ENCODE measurements at places on chromosomes 16 and 17.

DNA sequence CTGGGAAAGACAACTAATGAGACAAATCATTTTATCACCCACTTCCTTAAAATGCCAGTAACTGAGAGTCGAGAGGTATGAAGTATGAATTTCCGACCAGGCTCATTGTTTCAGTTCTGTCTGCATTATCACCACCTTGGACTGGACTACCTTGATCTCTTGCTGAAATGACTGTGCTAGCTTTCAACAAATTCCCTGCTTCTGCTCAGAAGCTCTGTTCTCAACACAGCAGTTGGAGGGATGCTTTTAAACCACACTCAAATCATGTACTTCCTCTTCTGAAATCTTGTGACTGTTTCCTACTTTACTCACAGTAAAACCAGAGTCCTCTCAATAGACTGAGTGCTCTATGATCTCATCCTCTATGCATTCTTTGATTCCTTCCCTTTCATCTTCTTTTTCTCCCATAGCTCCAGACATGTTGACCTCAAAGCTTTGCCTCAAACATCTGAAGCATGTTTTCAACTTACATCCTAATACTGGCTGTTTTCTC lies 195.8 kb downstream of the KCNJ2 start:
- no peak for DNase-seq

- DNase-seq: no peak
Observed at GRCh38 chr16:53131050-53131362, 76.2 kb downstream of the CHD9 start.

DNA sequence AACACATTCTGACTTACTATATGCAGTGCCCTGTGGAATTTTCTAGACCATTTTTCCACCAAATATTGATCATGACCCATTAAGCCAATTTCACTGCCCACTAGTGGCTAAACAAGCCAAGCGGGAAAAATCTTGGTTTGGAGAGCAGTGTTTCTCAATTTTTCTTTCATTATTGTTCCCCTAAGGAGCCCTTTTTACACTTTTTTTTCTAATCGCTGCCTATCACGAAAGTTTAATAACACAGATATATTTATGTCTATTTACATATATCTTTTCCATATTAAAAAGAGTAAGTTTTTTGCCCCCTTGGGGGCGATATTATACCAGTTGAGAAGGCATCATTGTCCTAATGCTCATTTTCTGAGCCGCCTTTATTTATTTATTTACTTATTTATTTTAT lies 10.8 kb upstream of the TLCD3B start:
- no peak for DNase-seq

DNA sequence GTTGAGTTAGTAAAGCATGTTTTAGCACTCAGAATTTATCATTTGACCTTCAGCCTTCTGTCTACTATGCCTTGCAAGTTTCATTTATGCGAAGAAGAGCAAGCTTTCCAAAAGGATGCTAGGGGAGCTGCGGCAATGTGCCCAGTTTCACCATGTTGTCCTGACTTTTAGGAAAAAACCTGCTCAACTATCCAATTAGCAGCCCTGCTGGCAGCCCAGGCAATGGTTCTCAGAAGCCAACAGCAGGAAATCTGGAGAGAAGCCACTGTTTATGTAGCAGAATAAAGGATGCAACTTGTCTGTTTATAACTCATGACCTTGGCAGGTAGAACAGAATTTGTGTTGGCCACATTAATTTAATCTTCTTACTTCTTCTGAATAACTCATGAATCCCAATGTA lies 230.8 kb downstream of the ABCC12 start:
- DNase-seq: no peak

DNA sequence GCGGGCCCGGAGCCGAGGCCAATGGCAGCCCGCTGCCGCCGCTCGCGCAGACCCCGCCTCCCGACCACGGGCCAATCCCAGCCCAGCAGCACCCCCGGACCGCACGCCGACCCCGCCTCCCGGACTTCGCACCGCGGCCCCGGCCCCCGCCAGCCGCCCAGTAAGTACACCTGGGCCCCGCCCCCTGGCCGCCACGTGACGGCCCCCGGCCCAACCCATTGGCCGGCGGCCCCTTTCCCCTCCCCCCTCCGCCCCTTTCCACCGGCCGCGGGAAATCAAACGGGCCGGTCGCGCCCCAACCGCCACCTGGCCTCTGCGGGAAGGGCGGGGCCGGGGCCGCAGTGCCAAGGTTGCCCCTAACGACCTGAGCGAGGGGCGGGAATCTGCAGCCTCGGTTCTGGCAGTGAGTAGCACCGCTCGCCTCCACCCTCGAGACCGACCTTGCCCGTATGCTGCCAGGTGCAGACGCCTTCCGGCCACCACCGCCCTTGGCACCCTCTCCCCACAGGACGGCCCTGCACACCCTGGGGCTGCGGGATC lies at the start of gene YBX2:
YBX2 (minus strand) TSS at position 26 of the 540 bp plus-strand sequence. CDS start 139 bp downstream, outside the sequence.
- peak; percentile 80 for DNase-seq

- DNase-seq: peak; percentile 82
Observed at GRCh38 chr17:50064253-50065001, 8.5 kb downstream of the ITGA3 start.

- no peak for DNase-seq
Observed at GRCh38 chr17:66371561-66371960, 69.1 kb downstream of the PRKCA start.

DNA sequence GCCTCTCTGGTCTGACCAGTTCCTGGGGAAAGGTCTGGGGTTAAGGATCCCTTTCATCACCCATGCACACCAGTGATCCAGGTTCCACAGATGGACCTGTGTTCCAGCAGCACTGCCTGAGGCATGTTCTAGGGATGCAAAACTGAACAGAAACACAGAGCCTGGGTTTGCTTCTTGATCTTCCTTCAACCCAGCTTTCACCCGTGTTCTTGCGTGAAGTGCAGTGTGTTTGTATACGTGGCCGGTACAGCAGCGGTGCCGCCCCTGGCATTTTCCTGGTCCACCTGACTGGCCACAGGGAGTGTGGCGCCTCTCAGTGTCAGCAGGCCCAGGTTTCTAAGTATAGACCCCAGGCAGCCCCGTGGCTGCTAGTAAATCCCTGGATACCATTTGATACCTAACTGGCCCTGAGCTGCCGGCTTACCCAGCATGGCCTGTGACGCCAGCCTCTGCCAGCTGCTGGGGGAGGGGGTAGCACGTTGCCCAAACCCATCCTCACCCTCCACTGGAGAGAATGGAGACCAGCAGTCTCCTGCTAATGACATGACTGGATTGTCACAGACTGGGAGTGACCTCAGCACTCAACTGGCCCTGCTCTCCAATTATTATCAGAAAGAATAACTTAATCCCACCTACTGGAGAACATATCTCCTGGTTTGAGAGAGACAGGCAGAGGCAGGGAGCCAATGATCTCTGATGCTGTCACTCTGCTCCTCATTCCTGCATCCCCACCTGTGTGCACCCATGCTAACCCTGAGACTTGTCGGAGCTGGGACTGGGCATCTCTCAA lies 59.2 kb upstream of the LGALS9 start:
- DNase-seq: no peak

- DNase-seq: no peak
Observed at GRCh38 chr17:55463600-55463999, 42.0 kb upstream of the MMD start.

GRCh38 chr17:55263569-55264277 lies 1.0 kb upstream of the HLF start:
- no peak for DNase-seq

GRCh38 chr16:865026-865425 lies 64.5 kb upstream of the GNG13 start:
- no peak for DNase-seq

- DNase-seq: no peak
Observed at GRCh38 chr17:28488533-28489276, 15.3 kb downstream of the SLC13A2 start.

- DNase-seq: peak; percentile 63
Observed at GRCh38 chr17:76544546-76545365, 4.9 kb downstream of the PRCD start.

DNA sequence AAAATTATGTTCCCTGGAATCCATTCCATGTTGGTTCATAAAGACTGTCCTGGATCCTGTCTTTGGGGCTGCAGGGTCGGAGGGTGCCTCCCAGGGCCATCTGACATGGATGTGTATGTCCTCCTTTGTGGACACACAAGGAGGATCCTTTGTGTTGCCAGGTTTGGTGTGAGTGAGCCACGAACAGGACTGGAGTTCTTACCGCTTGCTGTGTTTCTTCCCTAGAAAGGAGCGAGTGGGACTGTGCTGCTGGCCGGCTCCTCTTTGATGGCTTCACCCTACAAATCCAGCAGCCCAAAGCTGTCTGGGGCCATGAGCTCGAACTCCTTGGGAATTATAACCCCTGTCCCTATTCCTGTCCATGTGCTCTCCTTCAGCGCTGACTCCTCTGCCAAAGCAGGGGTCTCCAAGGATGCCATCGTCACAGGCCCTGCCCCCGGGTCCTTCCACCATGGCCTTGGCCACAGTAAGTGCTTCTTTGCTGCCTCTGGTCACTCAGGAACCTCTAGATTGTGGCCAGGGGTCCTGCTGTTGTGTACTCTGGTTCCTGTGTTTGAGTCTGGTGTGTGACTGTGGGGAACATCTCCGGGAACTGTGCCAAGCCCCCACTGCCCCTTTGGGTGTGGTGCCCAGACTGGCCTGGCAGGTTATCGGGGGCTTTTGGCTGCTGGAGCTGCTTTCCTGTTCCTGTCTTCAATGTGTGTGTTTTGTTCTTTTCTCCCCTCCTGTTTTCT lies 29.5 kb downstream of the UBN1 start:
- peak; percentile 40 for DNase-seq

DNA sequence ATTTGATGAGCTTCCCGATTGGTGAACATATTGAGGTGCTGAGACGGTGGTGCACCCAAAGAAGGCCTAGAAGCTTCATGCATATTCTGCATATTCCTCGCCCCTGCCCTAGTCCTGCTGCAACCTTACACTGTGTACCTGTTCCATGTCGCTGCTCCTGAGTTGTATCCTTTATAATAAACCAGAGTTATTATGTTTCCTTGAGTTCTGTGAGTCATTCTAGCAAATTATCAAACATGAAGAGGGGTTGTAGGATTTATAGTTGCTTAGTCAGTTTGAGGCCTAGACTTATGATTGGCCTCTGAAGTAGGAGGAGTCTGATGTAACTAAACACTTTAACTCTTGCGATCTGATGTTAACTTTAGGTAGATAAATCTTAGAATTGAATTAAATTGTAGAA lies 436.8 kb downstream of the CA10 start:
- no peak for DNase-seq

DNA sequence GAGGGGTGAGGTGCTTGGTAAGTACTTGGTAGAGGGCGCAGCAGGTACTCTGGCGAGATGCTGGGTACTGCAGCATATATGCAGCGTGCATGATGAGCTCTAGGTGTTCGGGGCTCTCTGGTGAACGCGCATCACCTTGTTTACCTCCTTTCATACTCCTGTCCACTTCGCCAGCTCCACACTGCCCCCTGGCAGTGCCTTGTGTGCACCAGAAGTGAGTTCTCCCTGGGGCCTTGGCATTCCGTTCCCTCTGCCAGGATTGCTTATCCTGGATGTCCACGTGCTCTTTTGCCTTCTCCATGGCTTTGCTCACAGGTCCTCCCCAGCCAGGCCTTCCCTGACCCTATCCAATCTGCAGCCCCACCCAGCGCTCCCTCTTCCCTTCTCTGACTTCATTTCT lies 154.2 kb downstream of the MRM1 start:
- no peak for DNase-seq

- DNase-seq: no peak
Observed at GRCh38 chr16:81445966-81446906, 1.6 kb downstream of the CMIP start.

DNA sequence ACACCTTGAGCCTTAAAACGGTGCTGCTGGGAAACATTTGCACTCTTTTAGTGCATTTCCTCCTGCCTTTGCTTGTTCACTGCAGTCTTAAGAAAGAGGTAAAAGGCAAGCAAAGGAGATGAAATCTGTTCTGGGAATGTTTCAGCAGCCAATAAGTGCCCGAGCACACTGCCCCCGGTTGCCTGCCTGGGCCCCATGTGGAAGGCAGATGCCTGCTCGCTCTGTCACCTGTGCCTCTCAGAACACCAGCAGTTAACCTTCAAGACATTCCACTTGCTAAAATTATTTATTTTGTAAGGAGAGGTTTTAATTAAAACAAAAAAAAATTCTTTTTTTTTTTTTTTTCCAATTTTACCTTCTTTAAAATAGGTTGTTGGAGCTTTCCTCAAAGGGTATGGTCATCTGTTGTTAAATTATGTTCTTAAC lies 4.4 kb downstream of the SOX9 start:
- DNase-seq: no peak

DNA sequence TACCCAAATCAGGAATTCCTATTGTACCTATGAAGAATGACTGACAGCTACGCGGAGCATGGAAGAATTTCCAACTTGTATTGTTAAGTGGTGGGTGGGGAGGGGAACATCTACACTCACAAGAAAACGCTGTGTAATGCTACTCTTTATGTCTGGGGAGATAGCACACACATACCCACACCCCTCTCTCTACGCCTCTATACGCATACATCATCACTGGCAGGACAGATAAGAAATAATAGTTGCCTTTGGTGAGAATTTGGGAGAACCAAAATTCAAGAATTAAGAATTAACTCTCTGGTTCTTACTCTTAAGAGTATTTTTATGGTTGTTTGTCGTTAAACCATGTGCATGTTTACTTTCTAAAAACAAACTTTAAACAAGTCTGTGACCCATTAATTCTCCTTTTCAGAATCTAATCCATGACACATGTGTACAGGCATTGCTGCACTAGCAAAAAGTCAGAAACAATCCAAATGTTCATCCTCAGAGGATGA lies 33.9 kb downstream of the CREBBP start:
- no peak for DNase-seq
